ENCODE measurements at places on chromosomes 12 and 14.

DNA sequence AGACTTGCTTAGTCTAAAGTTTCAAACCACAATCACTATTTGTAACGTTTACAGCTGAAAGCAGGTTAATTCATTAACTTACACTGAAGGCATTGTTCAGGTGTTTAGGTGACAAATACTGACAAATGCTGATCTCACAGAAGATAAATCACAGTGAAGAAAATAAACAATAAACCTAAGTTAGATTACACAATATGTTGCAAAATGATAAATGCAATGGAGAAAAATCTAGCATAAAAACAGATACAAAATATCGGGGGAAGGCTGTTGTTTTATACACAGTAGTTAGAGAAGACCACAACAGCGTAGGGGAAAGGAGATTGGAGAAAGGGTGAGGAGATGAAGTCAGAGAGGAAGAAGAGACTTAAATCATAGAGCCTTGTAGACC lies 3.0 kb downstream of the SCAF11 start:
- no peak for DNase-seq

- DNase-seq, result no peak
Measured at GRCh38 chr14:43669355-43669754, 837.7 kb downstream of the FSCB start.

GRCh38 chr14:40248671-40249070 lies 816.4 kb upstream of the FBXO33 start:
- DNase-seq, result no peak

- no peak for DNase-seq
Measured at GRCh38 chr12:103308396-103308795, 187.4 kb downstream of the C12orf42 start.

GRCh38 chr12:67447180-67447579 lies 178.0 kb downstream of the CAND1 start:
- no peak for DNase-seq

- DNase-seq, result no peak
Measured at GRCh38 chr14:21537090-21537424, 10.9 kb upstream of the SALL2 start.

All from activated CD4-positive, alpha-beta memory T cell treated with anti-CD3 and anti-CD28 coated beads for 36 hours (primary cell).